ENCODE measurements at places on chromosomes 7 and 10. TPM values are rescaled to one million over a fixed set of nuclear protein-coding genes. Genes with fewer than 3 reads are reported as not detected.

The C10orf67 gene
- total RNA-seq = not detected

The TAS2R4 gene
- total RNA-seq = 0.88 TPM

The HERC4 gene
- total RNA-seq = 30.9 TPM

The STAG3 gene
- total RNA-seq = 0.16 TPM

The ASCC1 gene
- 28.2 TPM for total RNA-seq

The ADAMTS14 gene
- 0.08 TPM for total RNA-seq

The GATA3 gene
- total RNA-seq = 0.26 TPM

The TACC2 gene
- 6.9 TPM for total RNA-seq

The MMP21 gene
- total RNA-seq = not detected

The GRM3 gene
- total RNA-seq = not detected

The KNDC1 gene
- not detected for total RNA-seq

The AKR1C3 gene
- total RNA-seq = 9.6 TPM

The ARHGEF35 gene
- 1.2 TPM for total RNA-seq

The AGAP9 gene
- 1.3 TPM for total RNA-seq

The DIP2C gene
- 8.7 TPM for total RNA-seq

The AVPI1 gene
- total RNA-seq = 17.1 TPM

The FKBP14 gene
- total RNA-seq = 19.6 TPM

The NCF1 gene
- not detected for total RNA-seq

The GIMAP7 gene
- total RNA-seq = not detected

The HOXA5 gene
- 134 TPM for total RNA-seq

The ZNF37A gene
- 4.9 TPM for total RNA-seq

The XRCC2 gene
- 2.1 TPM for total RNA-seq

The NEBL gene
- total RNA-seq = 8.4 TPM

The TMEM178B gene
- not detected for total RNA-seq

The PRRT4 gene
- 0.16 TPM for total RNA-seq

The VWA2 gene
- total RNA-seq = not detected

The ST7 gene
- 29.0 TPM for total RNA-seq

The CCDC6 gene
- 32.6 TPM for total RNA-seq

The NRCAM gene
- 22.7 TPM for total RNA-seq

The GSTO2 gene
- 18.4 TPM for total RNA-seq

The JAKMIP3 gene
- 0.08 TPM for total RNA-seq

The EPC1 gene
- 23.2 TPM for total RNA-seq

The MKX gene
- total RNA-seq = 0.26 TPM

The IL6 gene
- 0.40 TPM for total RNA-seq

The AEBP1 gene
- 84.2 TPM for total RNA-seq

The CHAT gene
- not detected for total RNA-seq

The HABP2 gene
- total RNA-seq = not detected

The LIMK1 gene
- 60.1 TPM for total RNA-seq

The OSBPL3 gene
- 14.5 TPM for total RNA-seq

The RBP4 gene
- not detected for total RNA-seq

The EPO gene
- 0.48 TPM for total RNA-seq

The AKR1C4 gene
- total RNA-seq = not detected

The ACHE gene
- 1.7 TPM for total RNA-seq

The NUTM2E gene
- 0.13 TPM for total RNA-seq

The PNLIPRP3 gene
- total RNA-seq = under 0.01 TPM

Data from epithelial cell of alveolus of lung (primary cell).